GM10248 (cell line): ENCODE measurements at places on chromosomes 7 and 10.
A peak's percentile ranks its signal among the peaks of the same experiment; 100 is the strongest.

DNA sequence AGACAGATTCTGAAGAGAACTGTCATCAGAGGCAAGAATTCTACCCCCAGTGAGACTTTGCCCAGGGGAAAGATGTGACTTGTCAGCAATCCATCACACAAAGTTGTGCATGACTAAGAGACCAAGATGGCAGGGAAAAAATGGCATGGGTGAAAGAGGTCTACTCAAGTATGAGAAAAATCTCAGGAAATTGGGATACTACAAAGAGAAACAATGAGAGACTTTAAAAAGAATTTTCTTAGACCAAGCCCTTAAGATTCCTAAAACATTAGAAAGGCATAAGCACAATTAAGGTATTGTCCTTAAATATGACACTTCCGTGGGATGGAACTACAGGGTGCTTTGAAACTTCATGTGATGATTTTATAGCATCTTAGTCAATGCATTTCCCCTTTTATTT, 45.6 kb upstream of the PDE1C start:
- DNase-seq: no peak

GRCh38 chr10:48608279-48608681, 3.4 kb upstream of the ARHGAP22 start:
- peak; percentile 79 for DNase-seq

DNA sequence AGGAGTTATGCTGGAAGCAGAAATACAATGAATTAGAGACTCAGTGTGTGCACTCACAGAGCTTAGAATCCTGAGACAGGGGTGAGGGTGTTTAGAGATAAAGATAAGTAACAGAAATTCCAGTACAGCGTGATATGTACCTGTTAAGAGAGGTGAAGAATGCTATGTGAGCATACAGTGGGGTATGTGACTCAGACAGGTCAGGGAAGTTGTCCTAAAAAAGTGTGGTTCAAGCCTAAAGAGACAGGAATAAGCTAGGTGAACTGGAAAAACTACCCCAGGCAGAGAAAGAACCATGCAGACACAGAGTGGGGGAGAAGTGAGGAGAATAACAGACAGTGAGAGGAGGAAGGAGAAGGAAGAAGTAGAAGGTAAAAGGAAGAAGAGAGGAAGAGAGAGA, 8.6 kb downstream of the SMIM30 start:
- DNase-seq: no peak

GRCh38 chr10:44845361-44846175, 65.6 kb upstream of the TMEM72 start:
- DNase-seq: no peak

- DNase-seq: no peak
Observed at GRCh38 chr10:18418541-18419215, 232.7 kb downstream of the NSUN6 start.

- DNase-seq: no peak
Observed at GRCh38 chr10:16792675-16793074, 24.5 kb downstream of the RSU1 start.

DNA sequence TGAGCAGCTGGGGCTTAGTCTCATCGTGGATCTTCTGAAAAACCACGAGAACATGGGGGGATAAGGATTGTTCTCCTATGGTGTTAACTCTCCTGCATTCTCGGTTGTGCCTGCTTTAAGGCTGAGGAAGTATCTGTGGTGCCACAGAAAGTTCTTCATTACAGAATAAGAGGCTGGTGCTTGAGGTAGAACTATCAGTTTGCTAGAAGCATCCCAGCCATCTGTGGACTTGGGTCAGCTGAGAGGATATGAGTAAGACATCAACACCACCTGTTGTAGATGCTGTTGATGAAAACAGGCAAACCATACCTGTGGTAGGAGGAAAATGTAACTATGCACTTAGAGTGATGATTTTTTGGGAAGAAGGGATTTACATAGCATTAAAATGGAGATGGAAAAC, 416.6 kb downstream of the PHTF2 start:
- no peak for DNase-seq

- no peak for DNase-seq
Observed at GRCh38 chr7:25646726-25647413, 418.6 kb upstream of the NPVF start.

DNA sequence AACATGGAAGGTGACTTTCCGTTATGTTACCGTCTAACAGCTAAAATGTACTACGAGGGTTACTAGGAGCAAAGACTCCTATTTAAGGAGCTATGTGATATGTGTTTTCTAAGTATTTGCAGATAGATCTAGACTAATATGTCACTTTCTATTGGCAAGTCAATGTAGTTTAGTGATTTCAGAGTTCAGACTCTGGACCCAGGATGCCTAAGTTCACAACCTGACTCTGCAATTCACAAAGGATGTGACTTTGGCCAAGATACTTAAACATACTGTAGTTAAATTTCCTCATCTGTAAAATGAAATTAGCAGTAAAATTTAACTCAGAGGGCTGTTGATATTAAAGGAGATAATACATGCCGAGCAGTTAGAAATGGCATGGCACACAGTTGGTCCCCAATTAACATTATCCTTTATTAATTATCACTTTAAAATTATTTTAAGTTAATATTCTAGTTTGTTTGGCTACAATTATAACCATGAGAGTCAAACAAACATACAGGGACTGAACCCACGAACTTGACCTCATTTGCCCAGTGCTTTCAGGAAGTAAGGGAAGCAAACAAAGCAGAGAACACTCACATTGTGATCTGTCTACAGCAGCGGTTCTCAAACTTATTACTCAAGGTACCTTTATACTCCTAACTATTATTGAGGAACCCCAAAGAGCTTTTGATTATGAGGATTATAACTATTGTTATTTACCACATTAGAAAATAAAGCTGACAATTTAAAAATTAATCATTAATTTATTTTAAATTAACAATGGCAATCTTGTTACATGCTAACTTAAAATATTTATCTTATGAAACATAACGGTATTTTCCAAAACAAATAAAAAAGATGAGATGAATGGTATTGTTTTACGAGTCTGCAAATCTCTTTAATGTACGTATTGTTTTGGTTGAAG, 94.4 kb downstream of the ANK3 start:
- no peak for DNase-seq

DNA sequence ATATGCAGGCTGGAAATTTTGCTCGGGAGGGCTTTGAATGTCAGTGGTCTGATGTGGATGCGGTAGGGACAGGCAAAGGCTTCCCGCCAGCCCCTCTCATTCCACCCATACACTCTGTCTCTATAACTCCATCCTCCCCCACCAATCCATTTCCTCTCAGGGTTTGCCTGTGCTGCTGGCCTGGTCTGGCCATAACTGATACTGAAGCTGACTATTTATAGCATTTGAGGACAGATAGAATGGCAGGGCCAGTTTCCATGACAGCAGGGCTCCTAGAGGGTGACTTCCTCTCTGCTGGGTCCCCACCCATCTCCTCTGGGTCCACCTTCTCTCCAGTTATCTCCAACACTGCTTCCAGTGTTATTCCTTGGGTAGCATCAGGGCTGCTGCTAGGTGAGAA, 6.6 kb upstream of the PDLIM1 start:
- DNase-seq: peak; percentile 39

DNA sequence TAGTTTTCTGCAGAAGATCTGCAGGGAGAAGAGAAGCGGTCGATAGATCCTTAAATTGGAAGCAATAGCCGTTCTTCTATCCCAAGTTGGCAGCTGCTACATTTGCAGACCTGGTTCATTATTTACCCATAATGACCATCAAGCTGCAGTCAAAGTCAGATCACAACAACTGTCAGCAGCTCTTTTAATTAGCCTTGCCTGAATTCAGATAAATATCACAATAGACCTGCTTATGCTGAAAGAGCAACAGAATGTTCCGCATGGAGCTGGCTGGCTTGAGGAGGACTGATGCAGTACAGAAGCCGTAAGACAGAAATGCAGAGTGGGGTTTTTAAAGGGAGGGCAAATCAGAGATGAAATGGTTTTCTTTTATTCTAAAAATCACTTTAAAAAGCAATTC, 109.4 kb downstream of the HIBADH start:
- no peak for DNase-seq

GRCh38 chr7:18144166-18144565, 116.5 kb upstream of the PRPS1L1 start:
- DNase-seq: peak; percentile 15

DNA sequence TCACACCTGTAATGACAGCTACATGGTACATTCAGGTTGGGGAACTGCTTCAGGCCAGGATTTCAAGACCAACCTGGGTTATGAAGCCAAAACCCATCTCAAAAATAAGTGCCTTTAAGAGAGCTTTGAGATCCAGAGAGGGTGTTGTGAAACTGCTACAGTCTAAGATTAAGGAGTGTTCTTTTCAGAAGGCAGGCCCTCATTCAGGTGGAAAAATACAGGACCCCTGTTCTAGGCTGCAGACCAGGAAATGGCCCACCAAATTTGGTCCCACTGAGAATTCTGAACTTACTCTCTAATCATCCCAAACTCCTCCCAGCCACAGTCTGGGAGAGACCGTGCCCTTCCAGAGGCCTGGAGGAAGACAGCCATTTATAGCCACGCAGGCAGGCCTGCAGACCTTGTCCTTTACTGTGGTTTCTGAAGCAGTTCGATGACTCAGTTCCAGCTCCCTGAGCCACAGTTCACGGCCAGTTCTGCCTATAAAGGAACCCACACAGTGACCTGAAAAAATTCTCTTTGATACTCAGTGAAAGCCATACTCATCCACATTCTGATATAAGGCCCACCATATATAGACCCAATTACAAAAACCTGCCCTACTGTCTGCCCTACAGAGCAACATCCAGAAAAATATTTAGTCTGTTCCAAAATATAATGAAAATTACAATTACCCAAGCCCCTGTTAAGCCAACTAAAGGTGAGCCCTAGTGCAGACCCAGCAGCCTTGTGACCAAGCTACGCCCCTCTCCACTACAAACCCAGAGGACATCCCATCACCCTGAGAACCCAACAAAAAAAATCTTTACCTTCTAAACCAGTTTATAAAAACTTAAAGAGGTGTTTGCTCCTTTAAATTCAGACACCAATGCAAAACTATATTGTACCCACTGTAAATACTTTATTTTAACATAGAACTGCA, 21.2 kb downstream of the ZNF680 start:
- DNase-seq: no peak

GRCh38 chr7:151813997-151814396, 62.9 kb downstream of the PRKAG2 start:
- DNase-seq: no peak

- DNase-seq: no peak
Observed at GRCh38 chr10:97798958-97799610, 27.3 kb upstream of the SFRP5 start.

- no peak for DNase-seq
Observed at GRCh38 chr7:93310346-93310745, 78.2 kb downstream of the VPS50 start.

- DNase-seq: no peak
Observed at GRCh38 chr10:3716093-3716492, 68.9 kb downstream of the KLF6 start.

DNA sequence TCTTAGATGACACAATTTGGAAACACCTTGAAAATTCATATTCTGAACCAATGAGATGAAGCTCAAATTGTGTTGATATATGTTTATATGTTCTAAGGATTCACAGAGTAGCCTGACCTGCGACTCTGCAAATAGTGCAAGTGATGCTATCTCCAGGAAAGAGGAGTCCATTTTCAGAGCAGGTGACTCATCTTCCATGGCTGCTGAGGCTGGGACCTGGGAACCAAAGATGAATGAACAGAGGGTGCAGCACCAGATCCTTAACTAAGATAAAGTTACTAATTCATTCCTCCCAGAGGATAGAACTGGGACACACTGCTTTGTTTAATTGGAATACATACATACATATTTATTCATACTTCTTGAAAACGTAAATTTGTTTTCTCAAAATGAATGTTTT, 240.6 kb upstream of the SEMA3C start:
- no peak for DNase-seq

DNA sequence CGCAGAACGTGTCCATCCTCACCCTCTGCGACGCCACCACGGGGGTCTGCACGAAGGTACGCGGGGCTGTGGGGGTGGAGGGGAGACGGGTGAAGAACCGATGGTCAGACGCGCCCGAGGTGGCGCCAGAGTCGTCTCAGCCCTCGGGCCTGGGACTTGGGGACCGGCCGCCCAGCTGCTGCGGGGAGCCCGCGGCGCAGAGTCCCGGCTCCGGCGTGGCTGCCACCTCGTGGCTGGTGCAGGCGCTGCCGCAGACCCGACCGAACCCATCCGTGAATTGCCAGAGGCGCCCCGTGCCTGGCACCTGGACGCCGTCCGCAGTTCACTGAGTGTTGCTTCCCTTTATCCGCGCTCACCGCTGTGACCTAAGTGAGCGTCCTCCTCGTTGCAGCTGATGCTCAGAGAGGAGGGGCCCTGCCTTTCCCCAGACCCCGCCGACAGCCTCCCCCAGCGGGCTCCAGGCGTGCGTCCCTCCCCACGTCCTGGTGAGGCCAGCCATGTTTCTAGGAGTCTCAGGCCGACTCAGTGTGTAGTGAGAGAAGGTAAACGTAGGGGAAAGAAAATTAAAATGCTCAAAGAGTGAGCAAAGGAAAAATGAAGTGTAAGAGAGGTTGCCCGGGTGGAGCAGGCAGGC, 208.7 kb downstream of the PAXIP1 start:
- no peak for DNase-seq

- no peak for DNase-seq
Observed at GRCh38 chr10:25604591-25604990, 329.4 kb upstream of the MYO3A start.

DNA sequence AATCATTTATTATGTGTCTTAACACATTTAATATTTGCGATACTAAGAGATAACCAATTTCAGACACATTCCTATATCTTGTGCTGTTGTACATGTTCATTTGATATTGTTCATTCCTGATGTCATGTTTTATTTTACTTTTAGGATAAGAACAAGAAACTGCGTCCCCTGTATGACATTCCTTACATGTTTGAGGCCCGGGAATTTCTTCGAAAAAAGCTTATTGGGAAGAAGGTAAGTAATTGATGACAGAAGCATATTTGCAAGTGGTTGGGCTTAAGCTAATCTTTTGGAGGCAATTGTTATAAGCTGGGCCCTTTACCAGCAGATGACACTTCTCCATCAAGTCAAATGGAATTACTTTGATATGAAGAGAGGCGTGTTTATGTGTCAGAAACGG, 155.3 kb downstream of the SND1 start:
- no peak for DNase-seq

GRCh38 chr10:72981882-72982529, 27.4 kb upstream of the PLA2G12B start:
- DNase-seq: no peak

GRCh38 chr10:133159950-133160825, at the start of gene KNDC1:
TSS of gene KNDC1 (plus strand) at chr10:133160219. CDS start at chr10:133160468, 249 bp downstream.
- no peak for DNase-seq

GRCh38 chr7:12239806-12240205, 28.7 kb downstream of the TMEM106B start:
- DNase-seq: no peak
